Lung microvascular endothelial cell (primary cell): ENCODE measurements at places on chromosomes 5 and 9.

DNA sequence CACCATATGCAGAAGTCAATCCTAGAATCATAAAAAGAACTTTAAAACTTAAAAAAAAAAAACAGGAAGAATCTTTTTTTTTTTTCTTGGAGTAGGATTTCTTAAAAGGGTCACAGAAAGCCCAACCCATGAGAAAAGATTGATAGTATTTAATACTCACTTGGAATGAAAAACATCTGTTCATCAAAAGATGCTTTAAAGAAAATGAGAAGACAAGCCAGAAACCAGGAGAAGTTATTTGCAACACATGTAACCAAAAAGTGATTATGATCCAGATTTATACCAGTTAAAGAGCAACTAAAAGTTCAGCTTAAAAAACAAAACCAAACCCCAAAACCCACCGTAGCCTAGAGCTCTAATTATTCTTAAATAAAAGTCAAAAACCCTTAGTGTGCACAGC lies 69.3 kb downstream of the TLE4 start:
- no peak for DNase-seq

DNA sequence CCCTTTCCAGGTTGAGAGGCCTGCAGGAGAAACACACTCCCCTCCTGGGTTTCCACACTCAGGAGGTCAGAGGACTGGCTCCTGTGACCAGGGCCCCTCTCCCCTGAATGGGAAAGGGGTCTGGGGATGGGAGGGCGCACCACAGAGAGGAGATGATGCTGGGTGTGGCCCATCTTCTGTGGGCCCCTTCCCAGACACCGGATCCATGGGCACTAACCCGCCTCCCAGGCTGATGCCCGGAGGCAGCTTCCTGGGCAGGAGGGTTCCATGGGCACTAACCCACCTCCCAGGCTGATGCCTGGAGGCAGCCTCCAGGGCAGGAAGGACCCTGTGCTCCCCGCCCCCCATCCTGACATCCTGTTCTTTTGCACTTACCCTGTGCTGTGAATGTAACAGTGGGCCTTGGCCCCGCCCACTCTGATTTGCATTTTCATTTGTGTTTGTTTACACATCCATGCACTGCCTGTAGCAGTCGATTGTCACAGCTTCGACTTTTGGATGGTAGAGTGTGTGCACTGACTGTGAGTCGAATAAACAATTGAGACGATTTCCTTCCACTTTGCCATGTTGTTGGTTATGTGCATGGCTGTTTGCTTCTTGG lies 9.3 kb upstream of the DOLPP1 start:
- DNase-seq: no peak

DNA sequence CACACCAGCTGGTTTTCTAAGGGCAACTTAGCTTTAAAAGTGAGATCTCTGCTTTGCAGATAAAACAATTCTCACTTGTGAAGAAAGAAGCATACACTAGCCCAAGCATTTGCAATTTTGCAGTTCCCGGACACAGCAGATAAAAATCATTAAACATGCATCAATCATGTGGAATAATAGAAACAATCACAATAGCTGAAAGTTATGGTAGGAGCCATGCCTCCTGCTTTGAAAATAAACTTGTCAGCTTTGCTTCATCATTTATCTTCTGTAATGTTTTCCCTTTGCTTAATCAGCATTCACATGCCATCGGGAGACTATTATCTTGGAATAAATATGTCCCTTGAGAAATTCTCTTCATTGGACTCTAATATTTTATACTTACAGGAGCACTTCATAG lies 60.3 kb upstream of the DAB2 start:
- DNase-seq: peak; percentile 49

DNA sequence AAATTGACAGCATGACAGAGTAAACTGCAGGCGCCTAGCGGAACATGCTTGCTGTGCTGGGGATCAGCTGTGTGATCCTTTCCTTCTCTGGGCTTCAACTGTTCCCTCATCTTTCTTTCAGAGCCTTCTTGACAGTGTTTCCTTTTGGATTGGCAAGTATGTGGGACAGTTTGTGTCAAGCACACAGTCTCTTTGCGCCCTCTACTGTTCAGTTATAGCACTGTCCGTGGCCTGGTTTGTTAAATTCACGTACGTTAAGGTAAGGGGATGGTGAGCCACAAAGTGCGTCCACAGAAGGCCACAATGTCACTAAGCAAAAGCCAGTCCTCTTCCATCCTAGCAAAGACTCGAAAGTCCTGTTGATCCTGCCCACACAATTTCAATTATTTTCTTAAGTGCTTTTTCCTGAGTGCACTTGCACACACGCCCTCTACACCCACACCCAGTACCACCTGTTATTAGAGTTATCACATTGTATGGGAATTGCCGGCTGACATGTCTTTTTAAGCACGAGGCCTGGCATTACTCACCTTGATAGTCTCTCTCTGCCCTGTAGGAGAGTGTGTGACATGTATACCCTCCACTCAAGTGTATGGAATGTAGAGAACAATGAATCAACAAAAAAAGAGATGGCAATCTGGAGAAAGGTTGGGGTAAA lies 22.5 kb upstream of the PTPN3 start:
- DNase-seq: peak; percentile 86

GRCh38 chr9:95266649-95267048 lies 50.9 kb downstream of the FANCC start:
- DNase-seq: no peak

GRCh38 chr9:112387115-112387514 lies 7.2 kb downstream of the HSDL2 start:
- no peak for DNase-seq

DNA sequence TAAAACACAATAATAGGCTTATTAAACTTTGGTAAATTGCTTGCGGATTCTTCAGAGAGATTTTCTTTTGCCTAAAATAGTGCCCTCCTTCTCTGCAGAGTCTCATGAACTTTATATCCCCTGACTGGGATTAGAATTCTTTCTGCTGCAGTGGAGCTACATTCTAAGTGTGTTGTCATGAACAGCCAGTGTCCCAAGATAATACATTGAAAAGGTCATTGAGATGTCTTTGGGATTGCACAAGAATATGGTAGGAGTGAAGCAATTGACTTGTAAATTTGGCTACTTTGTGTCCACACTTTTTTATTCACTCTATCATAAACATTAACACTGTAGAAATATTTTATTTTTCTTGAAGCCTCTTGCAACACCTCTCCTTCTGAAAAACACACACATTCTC lies 604.5 kb downstream of the GABRG2 start:
- DNase-seq: no peak

GRCh38 chr5:36939969-36940858 lies 63.6 kb downstream of the NIPBL start:
- no peak for DNase-seq

DNA sequence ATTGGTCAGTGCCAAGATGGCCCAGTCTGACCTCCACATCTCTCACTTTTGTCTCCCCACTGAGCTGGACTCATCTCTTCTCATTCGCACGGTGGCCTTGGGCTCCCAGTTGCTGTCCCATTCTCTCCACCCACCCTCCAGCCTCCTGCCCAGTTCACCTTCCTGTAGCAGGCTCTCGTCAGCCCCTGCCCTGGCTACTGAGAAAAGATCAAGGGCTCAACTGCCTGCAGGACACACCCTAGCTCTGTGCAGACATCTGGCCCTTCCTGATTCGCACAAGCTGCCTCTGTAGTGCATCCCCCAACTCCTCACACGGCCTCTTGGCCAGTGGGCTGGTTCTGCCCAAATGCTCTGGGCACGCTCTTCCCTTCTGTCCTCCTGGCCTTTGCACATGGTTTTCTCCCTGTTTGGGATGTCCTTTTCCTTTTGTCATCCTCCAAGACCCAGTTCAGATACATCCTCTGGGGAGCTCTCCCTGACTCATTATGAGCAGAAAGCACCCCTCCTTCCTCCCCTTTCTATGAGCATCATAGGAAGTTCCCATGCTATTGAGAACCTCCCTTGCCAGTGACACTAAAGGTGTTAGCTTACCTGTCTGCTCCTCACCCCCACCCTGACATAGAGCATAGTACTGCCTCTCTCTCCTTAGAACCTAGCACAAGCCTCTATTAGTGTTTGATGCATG lies 78.5 kb upstream of the TGFBR1 start:
- no peak for DNase-seq
